ENCODE measurements at places on chromosomes 12 and 14.

DNA sequence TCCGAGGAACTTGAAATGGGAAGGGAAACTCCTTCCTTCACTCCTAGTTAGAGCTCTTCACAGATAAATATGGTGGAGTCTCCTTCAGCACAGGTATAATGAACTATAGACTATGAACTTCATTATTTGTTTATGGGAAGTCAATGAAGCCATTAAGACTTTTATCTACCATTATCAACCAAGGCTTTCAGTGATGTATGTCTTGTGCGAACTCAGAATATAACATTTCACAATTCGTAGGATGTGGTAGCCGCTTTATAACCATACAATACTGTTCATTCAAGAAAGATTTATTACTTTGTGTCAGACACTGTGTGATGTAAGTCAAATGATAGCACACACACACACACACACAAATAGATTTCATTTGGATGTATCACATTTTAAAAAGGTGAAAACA is 24.8 kb upstream of the ETNK1 start:
- no peak for DNase-seq

- no peak for DNase-seq
These were observed 17.7 kb downstream of the ATP2B1 start for GRCh38 chr12:89690925-89691324.

DNA sequence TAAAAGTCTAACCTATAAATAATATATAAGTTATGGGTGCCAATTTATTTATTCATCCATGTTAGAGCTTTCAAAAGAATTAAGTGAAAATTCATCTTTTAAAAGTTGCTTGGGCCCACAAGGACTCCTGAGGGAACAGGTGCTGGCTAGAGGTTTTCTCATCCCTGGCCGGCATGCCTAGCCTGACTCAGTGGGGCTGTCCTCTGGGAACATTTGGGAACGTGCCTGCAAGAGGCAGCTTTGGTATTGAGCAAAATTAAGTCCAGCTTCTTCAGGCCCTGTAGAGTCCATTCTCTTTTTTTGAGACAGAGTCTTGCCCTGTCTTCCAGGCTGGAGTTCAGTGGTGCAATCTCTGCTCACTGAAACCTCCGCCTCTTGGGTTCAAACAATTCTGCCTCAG is 44.7 kb downstream of the SPTB start:
- DNase-seq: no peak

DNA sequence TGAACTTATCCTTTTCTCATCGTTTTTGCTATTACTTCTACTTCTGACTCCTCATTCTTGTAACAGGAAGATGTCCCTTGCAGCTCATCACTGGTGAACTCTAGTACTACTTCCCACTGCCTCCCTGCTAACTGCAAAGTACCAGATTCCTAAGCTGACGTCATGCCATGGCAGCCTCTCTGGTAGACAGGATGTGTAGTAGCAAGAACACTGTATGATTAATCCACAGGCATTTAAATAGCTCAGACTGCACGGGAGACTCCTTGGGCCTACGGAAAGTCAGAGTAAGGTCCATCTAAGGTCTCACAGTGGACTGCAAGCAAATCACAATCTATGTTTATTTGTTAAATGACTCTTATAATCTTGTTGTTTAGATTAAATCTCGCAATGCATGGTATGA is 43.5 kb downstream of the DNAI7 start:
- no peak for DNase-seq

DNA sequence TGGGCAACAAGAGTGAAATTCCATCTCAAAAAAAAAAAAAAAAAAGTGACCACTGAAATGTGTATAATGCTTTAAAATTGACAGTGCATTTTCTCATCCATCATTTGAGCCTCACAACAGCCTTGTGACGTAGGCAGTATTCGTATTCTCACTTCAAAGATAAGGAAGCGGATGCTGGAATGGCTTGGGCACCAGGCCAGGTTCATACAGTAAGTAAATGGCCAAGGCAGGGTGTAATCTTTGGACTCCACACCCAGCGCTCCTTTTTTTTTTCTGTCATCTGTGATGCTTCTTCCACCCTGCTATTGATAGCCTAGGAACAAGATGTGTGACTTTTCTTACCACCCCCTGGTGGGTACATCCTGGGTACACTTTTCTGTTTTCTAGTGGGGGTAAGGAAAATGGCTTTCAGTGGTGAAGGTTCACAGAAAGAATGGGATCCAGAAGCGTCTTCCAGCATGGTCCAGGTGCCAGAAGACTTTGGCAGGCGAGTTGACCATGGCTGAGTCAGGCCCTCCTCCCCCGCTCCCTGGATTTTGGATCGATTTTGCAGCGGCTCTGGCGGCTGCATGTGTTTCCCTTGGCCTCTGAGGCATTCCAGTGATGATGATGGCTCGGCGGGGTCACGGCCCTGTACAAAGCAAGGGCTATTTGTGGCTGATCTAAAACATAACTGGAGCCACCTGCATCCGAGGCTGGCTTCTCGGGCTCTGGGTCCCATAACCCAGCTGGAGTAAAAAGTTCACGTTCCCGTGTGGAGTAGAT is 110.6 kb downstream of the CACNA1C start:
- no peak for DNase-seq

DNA sequence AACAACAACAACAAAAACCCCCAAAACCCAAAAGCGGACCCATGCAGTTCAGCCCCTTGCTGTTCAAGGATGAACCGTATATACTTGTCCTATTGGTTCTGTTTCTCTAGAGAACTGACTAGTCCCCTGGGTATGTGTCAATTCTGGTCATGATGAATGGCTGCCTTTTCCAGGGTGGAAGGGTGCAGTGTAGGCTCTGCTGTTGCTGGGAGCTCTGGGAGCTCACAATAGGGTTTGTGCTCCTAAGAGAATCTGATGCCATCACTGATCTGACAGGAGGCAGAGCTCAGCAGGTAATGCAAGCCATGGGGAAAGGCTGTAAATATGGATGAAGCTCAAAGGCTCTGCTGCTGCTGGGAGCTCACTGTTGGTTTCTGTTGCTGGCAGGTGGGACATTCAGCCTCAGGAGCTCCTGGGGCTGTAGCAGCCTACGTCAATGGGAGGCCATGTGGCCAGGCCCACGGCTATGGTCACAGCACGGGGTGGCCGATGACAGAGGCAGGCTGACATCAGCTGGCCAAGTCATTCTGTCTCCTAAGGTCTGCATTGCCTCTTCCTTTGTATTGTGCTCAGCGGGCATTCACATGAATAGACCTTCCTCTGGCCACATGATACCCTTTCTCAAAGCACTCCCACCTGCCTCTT is 37.9 kb downstream of the DLK1 start:
- DNase-seq: no peak

DNA sequence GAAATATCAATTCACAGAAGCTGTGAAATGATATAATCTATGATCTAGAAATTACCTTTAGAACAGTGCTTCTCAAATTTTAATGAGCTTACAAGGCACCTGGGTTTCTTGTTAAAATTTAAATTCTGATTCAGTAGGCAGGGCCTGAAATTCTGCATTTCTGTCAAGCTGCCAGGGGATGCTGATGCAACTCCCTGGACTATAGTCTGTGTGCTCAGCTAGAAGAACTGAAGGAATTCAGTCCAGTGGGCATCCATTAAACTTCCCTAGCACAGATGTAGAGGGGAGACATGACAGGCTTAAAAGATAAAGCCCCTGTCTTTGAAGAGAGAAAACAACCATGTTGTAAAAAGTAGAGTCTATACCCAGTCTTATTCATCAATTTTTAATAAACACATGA is 441.8 kb downstream of the TMTC2 start:
- DNase-seq: no peak

DNA sequence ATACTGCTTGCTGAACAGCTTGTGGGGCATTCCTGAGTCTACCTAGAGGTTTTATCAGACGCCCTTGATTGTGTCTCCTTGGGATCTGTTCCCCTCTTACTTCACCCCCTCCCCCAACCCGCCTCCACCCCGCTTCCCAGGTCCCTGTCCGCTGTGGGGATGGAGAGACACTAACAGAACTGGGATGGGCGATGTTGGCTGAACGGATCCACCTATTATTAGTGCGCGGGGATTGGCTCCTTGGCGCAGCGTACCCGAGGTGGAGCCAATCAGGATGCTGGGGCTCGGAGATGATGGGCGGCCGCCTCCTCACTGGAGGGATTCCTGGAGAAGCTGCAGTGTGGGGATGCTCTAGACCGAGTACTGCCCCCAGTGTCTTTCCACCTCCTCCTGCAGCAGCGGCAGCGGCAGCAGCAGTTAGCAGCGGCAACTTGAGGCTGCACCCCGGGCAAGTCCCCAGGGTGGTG is at the start of gene SYT1:
SYT1 (plus strand) TSS at position 372 of the 467 bp plus-strand sequence.
- DNase-seq: no peak

DNA sequence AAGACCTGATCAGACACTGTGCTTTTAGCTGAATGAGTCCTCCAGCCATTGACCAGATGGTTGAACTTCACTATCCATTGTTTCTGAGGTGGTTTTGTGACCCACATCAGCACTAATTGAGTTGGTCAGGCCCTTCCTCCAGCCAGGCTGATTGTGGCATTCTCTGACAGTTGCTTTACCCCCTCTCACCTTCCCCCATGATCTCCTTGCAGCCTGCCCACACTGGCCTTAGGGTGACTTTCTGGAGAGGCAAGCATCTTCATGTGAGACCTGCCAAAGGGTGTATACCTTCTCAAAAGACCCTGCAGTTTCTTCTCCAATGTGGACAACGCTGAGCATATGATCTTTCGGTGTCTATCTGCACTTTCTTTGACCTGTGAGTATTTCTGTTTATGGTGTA is 83.9 kb downstream of the GPATCH2L start:
- DNase-seq: no peak

GRCh38 chr14:95478818-95479217 is 37.6 kb downstream of the SYNE3 start:
- no peak for DNase-seq

DNA sequence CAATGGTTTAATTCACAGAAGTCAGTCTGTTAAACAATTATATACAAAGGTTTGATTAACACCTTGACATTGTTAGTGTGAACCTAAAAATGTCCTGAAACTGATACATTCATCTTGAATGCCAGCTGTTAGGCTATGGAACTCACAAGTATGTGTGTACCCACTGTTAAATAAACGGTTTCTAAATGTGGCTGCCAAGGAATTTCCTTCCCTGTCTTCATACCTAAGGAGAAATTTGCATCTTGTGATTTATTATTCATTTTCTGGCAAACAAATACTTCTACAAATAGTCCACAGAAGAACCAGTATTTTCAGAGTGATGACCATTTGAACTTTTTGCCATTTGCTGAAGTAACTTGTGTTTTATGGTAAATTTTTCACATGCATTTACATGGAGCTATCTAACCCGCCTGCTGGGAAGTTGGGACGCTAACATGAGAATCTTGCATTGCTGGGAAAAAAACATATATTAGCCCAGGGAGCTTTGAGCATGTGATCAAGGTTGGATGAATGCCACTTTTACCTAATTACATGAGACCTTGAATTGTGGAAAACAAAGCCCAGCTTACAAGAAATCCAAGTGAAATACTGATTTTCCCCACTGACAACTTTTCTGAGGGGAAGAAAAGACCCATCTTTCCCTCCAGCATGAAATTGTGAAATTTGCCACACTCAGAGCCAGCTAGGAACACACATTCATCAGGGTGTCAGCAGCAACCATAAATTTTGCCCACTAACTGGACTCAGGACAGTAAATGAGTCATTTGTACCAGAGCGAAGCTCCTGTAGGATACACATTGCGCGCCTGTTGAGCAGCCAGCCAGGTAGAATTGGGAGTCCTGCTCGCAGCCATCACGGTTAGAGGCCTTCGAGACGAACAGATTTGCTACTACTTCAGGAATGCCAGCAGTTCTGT is 118.0 kb downstream of the KICS2 start:
- DNase-seq: no peak

DNA sequence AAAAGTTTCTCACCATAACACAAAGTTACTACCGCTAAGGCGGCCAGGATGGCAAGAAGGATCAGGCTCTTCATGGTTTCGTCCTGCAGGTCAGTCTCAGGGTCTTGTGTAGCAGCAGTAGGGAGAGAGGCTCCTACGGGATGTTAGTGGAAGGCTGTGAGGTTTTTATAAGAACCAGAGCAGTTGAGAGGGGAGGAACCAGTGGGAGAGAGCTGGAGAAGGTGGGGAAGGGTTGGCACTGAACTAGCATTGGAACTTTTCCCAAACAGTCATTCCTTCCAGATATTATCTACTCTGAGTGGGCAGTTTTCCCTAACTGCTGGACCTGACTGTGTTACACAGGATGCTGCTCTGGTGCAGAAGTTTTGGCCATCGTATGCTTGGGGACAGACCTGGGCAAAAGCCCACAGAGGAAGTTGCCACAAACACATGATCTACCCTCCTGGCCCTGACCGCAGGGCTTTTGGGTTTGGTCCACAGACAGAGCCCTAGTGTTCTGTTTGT is at the start of gene MGP:
MGP (minus strand) TSS at position 137 of the 504 bp plus-strand sequence; CDS start at position 74, 63 bp downstream.
- no peak for DNase-seq

GRCh38 chr12:116813271-116814041 is 67.8 kb downstream of the HRK start:
- DNase-seq: no peak

DNA sequence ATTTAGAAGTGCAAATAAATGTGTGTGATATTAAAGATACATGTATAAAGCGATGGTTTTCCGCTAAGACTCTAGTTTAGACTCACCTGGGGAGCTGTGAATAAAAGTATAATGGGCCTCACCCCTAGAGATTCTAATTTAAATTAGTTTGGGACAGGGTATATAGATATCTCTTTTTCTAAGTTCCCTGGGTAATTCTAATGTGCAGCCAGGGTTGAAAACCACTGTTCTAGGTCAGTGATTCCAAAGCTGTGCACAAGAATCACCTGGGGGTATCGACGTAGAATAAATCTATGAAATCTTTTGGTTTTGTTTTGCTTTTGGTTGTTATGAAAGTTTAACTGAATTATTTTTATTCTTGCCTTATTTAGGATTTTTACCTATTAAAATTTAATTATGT is 302.1 kb downstream of the KCNH5 start:
- no peak for DNase-seq

- no peak for DNase-seq
These were observed 4.1 kb downstream of the MAP1LC3B2 start for GRCh38 chr12:116563262-116563661.

- no peak for DNase-seq
These were observed 26.2 kb downstream of the MNAT1 start for GRCh38 chr14:60760644-60761364.

GRCh38 chr14:53325176-53325806 is 172.2 kb upstream of the DDHD1 start:
- DNase-seq: no peak

GRCh38 chr14:80805136-80805535 is 136.4 kb downstream of the CEP128 start:
- DNase-seq: no peak

All from NK-92 treated with Interleukin-12 subunit alpha and Interleukin-12 subunit beta, amount 100 ng/mL, for 24 hours (cell line).